CD8-positive, alpha-beta memory T cell (primary cell): ENCODE measurements at places on chromosomes 4 and X. TPM values are rescaled to one million over a fixed set of nuclear protein-coding genes. Genes with fewer than 3 reads are reported as not detected.
A peak's percentile ranks its signal among the peaks of the same experiment; 100 is the strongest.

DNA sequence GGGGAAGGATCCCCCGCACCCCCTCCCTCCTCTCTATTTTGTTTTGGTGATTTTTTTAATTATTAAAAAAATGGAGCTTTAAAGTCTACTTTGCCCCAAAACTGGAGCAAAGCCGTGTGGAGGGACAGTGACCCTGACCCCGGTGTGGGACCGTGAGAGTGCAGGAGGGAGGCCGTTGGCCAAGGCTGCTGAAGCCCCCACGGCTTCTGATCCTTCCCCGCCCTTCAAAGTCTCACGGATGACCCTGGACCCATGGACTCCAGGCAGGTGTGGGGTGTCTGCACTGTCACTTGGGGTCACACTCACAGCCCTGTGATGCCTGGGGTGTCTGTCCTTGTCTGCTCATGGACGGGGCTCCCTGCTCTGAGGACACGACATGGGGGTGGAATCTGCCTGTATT lies 133.3 kb downstream of the CPZ start:
- no peak for DNase-seq

DNA sequence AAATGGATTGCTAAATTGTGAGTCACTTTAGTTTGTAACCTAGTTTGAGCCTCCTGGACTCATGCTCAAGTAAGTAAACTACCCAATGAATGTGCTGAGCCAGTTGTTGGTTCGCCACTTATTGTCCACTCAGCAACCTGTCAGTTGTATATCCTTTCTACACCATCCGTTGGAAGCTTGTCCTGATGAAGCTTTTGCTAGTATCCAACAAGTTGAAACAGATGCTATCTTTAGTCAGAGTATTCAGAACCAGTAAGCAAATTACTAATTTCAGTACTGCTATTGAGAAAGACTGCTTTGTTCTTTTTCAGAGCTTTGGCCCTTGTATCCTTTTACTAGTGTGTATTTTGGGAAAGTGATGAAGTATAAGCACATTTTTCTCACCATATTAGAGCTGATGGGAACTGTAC lies 4.3 kb upstream of the NAA15 start:
- no peak for DNase-seq

GRCh38 chr4:6235901-6236640 lies 33.6 kb upstream of the WFS1 start:
- no peak for DNase-seq

DNA sequence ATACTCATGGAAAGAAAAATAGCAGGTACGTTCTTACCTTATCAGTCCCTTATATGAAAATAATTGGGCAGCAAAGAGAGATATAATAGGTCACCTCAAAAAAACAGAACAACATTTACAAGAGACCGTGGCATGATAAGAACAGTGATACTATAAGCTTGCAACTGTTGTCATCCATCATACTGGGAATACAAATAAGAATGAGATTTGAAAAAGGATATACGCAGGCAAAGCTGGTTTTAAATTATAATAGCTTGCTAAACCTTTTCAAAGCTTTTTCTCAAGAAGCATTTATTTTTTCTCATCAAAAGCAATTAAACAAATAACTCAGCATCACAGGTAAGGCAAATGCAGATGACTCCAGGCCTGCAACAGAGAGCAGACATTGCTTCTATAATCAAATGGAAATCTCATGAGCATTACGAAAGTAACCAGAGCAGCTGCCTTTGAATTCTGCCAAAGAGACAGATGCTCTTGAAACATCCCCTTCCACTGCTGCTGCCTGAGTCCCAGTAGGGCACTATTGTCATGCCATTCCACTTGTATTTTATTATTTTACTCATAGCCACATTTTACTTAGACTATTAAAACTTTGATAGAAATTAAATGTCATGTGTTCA lies 620.6 kb upstream of the GNPDA2 start:
- DNase-seq: no peak

DNA sequence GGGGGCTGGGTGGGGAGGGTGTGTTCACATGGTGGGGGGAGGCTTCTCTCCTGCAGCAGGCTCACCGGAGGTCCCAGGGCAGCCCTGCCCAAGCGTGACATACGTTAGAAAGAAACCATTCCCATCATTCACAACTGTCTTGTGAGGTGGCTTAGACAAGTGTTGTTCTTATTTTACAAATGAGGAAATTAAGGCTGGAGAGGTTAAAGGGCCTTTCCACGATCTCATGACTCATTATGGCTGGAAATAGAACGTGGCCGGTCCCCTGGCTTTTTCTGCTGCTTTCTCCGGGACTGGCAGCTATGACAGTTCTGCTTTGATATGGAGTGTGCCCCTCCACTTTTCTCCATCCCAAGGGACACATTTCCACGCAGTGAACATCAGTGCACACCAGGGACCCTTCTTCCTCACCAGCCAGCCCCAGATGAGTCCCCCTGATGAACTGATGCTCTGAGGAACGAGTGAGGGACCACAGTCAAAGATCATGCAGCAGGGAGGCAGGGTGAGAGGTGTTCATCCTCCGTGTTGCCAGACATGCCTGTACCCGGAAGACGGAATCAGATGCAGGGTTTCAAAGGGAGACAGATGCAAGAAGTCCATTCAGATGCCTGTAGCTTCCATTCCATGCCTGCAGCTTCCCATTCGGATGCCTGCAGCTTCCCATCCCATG lies 64.0 kb upstream of the ACSL1 start:
- no peak for DNase-seq

DNA sequence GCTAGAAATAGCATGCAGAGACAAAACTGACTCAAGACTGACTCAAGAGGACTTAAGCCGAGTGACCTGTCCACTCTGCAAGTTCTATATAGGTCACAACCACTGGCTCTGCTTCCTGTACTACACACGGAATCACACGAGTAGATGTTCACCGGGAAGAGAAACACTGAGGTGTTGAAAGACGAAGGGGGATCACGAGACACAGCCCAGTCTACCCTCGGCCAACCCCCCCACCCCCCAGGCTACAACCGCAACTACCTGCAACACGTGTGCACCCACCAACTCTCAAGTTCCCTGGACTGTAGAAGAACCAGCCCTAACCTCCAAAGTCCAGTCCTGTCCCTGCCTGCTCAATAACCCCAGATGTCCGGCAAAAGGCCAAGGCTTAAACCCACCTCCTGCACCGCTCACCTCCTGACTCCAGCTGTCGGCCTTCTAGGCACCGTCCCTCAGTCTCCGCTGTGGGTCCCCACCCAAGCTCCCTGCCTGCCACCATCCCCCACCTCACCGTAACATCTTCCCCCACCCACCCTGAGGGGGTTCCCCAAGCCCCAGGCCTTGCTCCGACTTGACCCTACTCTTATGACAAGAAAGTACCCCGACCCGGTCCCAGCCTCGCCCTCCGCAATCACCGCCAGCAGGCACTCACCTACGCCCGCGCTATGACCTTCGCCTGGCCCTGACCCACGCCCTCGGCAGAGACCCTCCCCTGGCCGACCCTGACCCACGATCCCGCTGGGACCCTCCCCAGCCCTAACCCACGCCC lies 739 bp downstream of the GAK start:
- peak; percentile 33 for DNase-seq

GRCh38 chr4:5470318-5471198 lies 237.8 kb downstream of the EVC2 start:
- DNase-seq: no peak

- no peak for DNase-seq
Observed at GRCh38 chr4:185671496-185671895, 136.2 kb upstream of the PDLIM3 start.

- DNase-seq: no peak
Observed at GRCh38 chrX:44570522-44570921, 27.9 kb upstream of the FUNDC1 start.

GRCh38 chrX:47223476-47224250 lies 5.2 kb downstream of the CDK16 start:
- no peak for DNase-seq

- DNase-seq: no peak
Observed at GRCh38 chr4:186715077-186715476, 8.6 kb downstream of the FAT1 start.

- no peak for DNase-seq
Observed at GRCh38 chr4:7007142-7007907, 35.8 kb upstream of the TADA2B start.

DNA sequence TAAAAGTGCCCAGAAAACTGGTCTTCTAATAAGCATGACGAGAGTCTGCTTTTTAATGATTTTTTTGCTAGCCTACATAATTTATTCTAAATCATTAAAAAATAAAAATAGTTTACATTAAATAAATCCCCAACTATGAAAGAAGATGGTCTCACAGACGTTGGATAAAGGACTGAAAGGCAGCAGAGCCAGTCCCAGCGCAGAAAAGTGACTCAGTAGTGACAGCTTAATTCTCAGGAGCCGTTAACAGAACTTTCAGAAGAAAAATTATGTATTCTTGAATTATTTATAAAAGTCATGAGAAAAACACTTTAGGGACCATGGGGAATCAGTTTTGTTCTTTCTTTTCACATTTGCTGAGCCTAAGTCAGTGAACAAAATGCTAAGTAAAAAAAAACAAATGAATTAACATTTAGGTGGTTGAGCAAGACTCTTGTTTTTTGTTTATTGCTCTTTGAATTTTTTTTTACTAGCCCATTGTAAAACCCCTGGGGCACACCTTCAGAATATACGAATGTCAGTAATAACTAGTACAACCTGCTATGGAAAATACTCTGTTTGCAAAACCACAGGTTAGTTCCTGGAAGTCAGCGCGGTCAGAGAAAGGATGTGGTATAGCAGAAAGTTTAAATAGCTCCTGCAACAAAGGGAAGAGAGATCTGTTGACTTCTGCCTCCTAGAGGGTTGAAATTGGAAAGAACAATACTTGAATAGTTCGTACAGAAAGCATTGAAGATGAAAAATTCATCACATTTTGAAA lies 50.4 kb upstream of the CCDC160 start:
- DNase-seq: peak; percentile 59

- no peak for DNase-seq
Observed at GRCh38 chr4:147303873-147304229, 177.0 kb upstream of the EDNRA start.

GRCh38 chr4:182937268-182938204 lies 20.4 kb upstream of the DCTD start:
- DNase-seq: no peak

- DNase-seq: no peak
Observed at GRCh38 chr4:54861201-54861600, 203.4 kb downstream of the KIT start.

GRCh38 chr4:82437285-82438005 lies 7.1 kb downstream of the ENOPH1 start:
- DNase-seq: no peak

DNA sequence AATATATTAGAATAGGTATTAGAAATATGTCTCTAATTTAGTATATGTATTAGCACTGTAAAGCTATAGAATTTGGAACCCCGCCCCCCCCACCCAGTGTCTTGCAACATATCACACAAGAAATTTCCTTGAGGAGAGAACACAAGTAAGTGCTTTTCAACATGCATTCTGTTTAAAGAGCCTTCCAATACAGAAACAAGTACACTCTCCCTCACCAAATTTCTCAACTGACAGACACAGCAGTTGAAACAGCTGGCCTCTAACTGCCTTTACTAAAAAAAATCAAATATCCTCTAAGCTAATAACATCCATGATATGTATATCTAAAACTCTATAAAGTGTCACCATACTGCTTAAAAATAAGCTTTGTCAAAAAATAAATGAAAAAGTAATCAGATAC lies 12.4 kb downstream of the CAMK2D start:
- no peak for DNase-seq

DNA sequence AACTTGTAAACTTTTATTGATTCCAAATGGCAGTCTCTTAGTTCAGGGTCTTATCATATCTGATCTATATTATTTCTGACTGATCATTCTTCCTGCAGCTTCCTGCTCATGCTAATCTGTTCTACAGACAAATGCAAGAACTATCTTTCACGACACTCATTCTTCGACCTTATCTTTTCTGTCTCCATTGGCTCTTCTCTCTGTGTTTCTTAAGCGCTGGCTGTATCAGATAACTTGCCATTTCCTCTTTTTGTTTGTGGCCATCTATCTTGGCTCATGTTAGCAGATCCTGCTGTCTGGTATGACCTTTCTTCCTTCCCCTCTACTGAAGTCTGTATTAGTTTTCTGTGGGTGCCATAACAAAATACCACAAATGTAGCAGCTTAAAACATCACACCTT lies 230.5 kb upstream of the PUDP start:
- DNase-seq: no peak

DNA sequence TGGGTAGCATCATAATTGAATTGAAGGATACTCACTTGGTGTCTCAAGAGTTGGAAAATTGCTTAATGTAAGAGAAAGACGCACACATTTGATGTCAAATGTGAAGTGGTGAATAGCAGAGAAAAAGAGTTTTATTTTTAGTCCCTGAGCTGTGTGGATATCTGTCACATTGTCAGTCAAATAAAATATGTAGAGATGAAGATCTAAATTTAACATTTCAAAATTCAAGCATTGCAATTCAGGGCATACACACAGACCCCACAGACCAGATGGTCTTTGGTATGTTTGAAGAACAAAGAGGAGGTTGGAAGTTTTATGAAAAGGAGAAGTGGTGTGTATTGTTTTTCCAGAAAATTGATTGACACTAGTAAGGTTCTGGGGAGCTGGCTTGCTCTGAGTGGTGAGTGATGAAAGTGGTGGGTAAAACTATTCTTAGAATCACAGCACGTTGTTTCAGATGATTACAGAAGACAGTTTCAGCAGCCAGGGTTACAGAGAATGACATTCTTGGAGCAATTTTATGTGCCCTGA lies 44.9 kb upstream of the BBS12 start:
- DNase-seq: no peak

DNA sequence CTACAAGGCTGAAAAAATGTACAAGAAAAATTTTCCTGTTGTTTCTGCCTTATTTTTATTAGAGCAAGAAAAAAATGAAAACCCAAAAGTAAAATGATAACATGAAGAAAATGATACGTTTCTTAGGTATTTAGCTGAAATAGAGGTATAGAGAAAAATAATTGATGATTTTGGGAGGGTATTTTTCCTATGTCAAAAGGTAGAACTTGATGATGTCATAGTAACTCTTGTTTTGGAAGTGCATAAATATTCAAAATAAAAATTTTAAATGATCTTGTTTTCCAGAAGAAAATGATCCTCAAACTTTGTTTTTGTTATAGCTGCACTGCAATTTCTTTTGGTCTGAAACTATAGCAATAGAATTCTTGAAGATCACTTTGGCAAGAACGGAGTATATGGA lies 608.8 kb upstream of the BOD1L1 start:
- DNase-seq: no peak

DNA sequence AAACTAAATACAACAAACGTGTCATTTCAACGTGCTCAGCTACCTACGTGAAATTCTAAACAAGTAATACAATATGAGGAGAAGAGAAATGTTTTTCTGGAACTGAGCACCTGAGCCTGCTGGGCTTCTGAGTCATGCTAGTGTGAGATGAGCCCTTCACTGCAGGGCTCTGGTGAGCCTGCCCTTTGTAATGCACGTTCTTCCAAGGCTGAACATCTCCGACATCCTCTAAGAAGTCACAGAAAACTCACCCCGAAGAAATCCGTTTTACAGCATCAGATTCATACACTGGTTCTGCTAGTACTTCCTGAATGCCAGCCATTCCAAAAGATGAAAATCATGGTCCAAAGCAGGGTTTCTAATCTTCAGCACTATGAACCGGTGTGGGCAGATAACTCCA lies 157.1 kb downstream of the AMELX start:
- no peak for DNase-seq

DCAF4L1 gene
- 0.33 TPM for total RNA-seq

MAGEB17 gene
- not detected for total RNA-seq

SLC49A3 gene
- total RNA-seq: 0.80 TPM

SOWAHB gene
- not detected for total RNA-seq

VCX3B gene
- not detected for total RNA-seq

HTN3 gene
- total RNA-seq: not detected

ZNF141 gene
- 22.1 TPM for total RNA-seq

FAT4 gene
- 0.02 TPM for total RNA-seq

ZCCHC12 gene
- total RNA-seq: not detected

ENAM gene
- not detected for total RNA-seq

ANK2 gene
- total RNA-seq: 0.80 TPM

PCDH19 gene
- not detected for total RNA-seq
